ENCODE measurements at places on chromosomes 12 and 14.
A peak's percentile ranks its signal among the peaks of the same experiment; 100 is the strongest.

- DNase-seq = no peak
These were observed 30.4 kb upstream of the TRAF3 start for GRCh38 chr14:102746634-102747438.

GRCh38 chr12:1046727-1047126, 55.7 kb downstream of the ERC1 start:
- no peak for DNase-seq

GRCh38 chr12:26451763-26452162, 256.4 kb downstream of the SSPN start:
- DNase-seq = no peak

- DNase-seq = no peak
These were observed 251.6 kb downstream of the SLC15A4 start for GRCh38 chr12:128571906-128572810.

DNA sequence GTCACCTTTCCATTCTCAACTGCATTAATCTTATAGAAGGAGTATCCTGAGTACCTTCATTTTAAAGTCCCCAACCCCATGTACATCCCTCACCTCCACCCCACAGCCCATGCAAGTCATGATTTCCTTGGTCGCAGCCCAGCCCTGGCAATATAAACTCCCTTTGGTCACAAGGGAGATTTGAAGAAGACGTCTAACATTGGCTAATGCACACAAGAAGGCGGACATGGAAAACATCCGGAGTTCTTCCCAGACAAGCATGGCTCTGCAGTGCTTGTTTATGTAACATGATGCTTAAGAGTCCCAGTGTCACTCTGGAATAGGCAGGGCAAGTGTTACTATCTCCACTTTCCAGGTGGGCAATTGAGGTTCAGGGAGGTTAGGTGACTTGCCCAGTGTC, 277.6 kb downstream of the DPF3 start:
- DNase-seq = no peak

- no peak for DNase-seq
These were observed 201.2 kb downstream of the FLRT2 start for GRCh38 chr14:85731186-85731585.

- DNase-seq = no peak
These were observed 81.5 kb downstream of the BHLHE41 start for GRCh38 chr12:26043135-26044006.

DNA sequence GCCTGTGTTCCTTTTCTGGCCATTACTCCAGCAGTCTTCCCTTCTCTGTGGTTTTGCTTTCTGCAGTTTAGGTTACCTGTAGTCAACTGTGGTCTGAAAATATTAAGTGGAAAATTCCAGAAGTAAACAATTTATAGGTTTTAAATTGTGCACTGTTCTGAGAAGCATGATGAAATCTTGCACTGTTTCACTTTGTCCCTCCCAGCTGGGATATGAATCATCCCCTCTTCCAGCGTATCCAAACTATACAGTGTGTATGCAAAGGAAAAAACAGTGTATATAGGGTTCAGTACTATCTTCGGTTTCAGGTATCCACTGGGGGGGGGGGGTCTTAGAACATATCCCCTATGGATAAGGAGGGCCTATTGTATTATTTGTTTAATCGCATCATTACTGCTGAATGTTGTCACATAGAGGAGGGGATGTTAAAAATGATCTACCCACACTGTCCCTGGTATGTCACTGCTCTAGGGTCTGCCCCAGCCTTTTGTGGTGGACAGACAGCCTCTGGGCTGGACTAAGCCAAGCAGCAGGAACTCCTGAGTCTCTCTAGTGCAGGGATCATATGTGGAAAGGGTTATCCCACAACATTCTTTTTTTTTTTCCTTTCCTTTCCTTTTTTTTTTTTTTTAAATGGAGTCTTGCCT, 109.1 kb upstream of the MAX start:
- DNase-seq = no peak

DNA sequence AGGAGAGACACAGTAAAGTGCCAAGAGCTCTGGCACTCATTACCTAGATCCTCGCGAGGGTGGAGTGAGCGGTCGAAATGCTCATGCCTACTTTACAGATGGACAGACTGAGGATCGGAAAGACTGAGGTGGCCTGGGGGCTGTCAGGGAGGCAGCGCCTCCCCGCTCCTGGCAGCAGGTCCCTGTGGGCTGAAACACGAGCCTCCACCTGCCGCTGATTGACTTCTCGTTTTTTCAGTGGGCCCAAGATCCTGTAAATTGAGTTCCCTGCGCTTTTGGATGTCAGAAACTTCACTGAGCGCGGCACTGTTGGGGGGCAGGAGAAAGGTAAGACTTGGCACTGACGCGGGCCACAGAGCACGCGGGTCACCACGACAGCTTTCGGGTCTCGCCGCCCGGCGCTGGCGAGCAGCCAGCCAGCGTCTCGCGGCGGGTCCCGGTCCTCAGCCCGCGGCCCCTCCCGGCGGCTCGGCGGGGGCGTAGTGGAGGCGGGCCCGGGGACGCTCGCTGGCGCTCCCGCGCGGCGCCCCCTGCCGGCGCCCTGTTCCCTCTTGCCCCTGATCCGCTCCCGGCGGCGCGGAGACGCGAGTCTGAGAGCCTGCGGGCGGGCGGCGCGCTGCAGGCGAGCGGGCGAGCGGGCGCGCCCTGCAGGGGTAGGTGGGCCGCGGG, 552 bp upstream of the SCN8A start:
- peak; percentile 60 for DNase-seq

DNA sequence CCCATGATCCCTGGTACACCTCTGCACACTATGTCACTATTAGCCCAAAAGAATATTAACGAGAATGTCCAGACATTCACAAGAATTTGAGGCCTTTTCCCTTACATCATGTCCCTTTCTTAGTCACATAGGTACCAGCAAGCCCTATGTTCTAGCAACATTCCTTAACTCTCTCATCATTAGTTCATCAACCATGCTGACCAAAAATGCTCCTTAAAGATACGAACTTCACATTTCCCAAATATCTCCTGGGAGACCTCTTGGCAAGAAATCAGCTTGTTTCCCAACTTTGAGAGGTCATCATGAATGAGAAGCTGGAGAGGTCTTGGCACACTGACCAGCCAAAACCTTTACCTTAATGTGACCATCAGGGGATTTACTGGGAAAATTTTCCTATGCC, 4.6 kb downstream of the SALL2 start:
- no peak for DNase-seq

DNA sequence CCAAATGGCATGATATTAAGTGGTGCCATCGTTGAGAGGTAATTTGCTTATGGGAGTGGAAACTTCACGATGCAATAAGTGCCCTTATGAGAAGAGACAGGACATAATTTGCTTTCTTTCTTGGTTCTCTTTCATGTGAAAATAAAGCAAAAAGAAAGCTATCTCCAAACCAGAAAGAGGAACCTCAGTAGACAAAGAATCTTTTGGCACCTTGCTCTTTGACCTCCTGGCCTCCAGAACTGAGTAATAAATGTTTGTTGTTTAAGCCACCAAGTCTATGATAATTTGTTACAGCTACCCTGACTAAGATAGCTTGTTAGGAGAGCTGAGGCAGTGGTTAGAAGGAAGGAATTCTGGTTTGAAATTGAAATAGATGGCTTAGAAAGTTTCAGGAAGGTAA, 39.6 kb downstream of the CCER1 start:
- DNase-seq = no peak

GRCh38 chr12:70535896-70536374, 101.3 kb downstream of the PTPRB start:
- no peak for DNase-seq

DNA sequence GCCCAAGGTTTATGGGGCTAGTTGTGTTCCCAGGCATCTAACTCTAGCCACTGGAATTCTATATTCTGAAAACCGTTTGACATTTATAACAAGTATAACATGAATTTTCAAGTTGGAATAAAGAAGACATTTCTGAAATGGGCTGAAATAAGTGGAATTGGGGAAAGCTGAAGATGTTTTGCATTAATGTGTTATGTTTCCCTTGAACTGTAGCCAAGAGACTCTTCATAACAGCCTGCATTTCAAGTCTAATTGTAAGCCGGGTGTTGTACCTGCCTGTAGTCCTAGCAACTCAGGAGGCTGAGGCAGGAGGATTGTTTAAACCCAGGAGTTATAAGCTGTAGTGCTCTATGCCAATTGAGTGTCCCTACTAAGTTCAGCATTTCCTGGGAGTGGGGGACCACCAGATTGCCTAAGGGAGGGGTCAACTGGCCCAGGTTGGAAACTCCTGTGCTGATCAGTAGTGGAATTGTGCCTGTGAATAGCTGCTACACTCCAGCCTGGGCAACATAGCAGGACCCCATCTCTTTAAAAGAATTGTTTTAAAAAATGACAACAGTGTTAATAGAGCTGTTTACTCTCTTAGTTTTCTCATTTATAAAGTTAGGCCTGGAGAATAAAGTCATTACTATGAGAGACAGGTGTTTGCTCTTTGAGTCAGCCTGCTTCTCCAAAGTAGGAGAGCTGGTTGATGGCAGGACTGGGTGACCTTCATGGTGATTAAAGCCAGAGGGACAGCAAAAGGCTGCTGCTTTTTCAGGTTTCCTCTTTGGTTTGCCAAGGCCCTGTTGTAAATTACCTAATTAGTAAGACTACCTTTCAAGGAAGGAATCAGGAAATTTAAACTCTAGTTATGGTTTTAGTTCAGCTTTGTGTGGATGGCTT, 483.6 kb upstream of the RGS6 start:
- no peak for DNase-seq

DNA sequence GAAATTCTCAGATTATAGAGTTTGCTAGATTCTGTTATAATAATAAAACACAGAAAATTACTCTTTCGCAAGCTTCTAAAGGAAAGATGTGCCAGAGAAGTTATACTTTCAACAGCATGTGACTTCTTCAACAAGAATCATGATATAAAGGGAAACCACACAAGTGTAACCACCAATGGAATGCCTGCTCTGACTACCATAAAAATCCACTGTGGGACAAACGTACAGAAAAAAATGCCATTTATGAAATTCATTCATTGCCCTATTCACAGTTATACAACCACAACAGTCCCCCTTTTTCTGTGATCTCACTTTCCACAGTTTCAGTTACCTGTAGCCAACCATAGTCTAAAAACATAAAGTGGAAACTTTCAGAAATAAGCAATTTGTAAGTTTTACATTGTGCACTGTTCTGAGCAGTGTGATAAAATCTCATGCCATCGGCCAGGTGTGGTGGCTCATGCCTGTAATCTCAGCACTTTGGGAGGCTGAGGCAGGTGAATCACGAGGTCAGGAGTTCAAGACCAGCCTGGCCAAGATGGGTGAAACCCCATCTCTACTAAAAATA, 3.2 kb downstream of the CATSPERB start:
- DNase-seq = no peak

GRCh38 chr14:22886500-22887259, 3.7 kb downstream of the REM2 start:
- DNase-seq = peak; percentile 36

DNA sequence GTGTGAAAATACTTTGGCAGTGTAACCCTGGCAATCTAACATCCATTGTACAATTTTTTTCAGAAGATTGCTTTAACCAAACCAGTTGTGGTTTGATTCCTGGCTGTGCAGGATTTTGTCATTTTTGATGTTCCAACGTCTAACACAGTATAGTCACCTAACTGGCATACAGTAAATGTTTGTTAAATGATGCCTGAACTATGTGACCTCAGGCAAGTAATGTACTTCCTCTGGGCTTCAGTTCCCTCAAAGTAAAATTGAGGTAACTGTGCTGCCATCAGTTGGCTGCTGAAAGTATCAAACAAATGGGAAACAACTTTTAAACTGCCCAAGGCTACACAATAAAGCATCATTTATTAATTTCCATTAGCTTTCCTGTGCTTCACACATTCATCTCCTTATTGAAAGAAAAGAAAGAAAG, 4.3 kb downstream of the TM7SF3 start:
- no peak for DNase-seq

DNA sequence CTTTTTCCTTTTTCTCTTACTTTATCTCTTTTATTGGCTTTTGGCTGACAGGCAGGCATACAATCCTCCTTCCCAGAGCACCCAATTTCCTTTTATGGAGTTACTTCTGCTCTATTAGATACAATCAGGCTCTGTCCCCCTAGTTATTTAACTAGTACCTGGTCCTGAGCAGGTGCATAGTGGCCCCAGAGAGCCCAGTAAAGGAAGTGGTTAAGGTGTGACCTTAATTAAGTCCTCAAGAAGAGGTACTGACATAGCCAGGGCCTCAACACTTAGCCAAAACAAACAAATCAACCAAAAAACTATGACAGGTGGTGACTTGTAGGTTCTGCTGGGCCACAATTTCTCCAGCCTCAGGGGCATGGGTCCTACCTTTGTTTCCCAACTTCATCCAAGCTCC, 82.9 kb downstream of the CCDC60 start:
- no peak for DNase-seq

DNA sequence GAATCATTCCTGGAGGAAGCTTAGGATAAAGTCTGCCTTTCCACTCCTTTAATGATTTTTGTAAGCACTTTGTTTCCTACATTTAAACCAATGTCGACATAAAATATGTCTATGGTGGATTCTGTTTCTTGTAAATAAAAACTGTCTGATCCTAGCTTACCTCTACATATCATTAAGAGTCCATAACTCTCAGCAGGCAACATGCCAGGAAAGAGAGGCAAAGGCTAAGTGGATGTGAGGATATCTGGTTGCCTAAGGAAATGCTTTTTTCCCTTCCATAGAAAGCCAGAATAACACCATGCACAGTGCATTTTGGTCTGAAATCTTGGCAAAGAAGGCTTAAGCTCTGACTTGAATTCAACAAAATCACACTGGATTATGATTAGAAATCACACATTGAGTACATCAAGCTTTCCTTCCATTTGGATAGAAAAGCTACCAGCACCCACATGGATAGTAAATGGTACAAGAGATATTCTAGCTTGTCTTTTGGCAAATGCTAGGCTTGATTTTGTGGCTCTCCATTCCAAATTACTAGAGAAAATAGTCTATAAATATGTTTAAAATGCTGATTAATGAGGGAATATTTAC, 57.0 kb upstream of the CNTN1 start:
- no peak for DNase-seq

GRCh38 chr12:127459166-127459565, 807.8 kb upstream of the TMEM132C start:
- no peak for DNase-seq

- no peak for DNase-seq
These were observed 22.0 kb upstream of the BCL2L14 start for GRCh38 chr12:12048714-12049113.
